ENCODE measurements at places on chromosomes 12 and 14.
A peak's percentile ranks its signal among the peaks of the same experiment; 100 is the strongest.

- no peak for DNase-seq
These were observed 251.3 kb upstream of the RPL10L start for GRCh38 chr14:46902837-46903236.

DNA sequence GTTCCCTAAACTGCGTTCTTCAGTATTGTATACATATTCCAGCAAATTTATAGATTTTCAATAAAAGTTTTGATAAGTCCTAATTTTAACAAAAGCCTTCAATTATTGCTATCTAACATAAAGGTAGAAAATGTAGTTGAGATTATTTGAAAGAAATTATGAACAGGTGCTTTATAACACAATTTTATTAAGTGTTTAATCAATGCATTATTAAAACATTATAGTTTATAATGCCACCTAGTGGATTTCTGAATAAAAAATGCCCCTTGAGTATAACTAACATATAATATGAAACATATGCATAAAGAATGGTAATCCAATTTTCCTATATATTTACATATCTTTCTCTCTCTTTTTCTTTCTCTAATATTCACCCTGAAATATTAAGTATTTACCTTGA is 515.3 kb downstream of the SLC6A15 start:
- peak; percentile 27 for DNase-seq

DNA sequence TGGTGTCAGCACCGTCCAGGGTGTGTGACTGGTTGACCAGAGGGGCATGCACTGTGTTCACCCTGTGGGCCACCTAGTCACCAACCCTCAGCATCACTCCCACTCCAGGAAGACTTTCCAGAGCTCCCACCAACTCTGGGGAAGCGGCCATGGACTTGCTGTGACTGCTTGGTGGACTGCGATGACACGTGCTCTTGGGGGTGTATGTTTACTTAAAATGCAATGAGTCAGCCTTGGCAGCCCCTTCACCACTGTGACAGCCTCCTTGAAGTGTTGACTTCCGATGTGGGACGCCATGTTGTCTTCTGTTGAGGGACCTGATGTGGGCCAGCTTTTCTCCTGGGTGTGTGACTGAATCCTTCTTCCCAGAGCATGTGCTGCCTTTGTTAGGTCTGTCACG is 151.1 kb upstream of the RTL1 start:
- no peak for DNase-seq

GRCh38 chr14:82778008-82778590 is 1244.4 kb upstream of the SEL1L start:
- no peak for DNase-seq

DNA sequence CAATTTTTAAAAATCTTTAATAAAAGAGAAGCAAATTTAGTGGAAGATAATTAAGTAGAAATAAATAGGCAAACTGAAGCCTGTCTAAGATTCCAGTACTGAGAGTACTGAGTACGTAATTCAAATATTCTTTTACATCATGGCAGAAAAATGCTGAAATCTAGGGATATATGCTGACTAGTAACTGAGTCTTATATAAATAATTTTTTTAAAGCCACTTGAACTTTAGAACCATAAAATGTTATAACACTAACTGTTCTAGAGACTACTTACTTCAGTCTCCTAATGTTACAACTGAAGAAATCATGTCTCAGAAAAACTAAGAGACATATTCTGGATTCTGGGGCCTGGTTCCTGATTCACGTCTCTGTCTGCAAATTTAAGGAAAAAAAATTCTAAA is 230.6 kb upstream of the PLEKHG7 start:
- DNase-seq: no peak

- peak; percentile 64 for DNase-seq
These were observed 29.8 kb downstream of the CALM1 start for GRCh38 chr14:90426663-90427062.

DNA sequence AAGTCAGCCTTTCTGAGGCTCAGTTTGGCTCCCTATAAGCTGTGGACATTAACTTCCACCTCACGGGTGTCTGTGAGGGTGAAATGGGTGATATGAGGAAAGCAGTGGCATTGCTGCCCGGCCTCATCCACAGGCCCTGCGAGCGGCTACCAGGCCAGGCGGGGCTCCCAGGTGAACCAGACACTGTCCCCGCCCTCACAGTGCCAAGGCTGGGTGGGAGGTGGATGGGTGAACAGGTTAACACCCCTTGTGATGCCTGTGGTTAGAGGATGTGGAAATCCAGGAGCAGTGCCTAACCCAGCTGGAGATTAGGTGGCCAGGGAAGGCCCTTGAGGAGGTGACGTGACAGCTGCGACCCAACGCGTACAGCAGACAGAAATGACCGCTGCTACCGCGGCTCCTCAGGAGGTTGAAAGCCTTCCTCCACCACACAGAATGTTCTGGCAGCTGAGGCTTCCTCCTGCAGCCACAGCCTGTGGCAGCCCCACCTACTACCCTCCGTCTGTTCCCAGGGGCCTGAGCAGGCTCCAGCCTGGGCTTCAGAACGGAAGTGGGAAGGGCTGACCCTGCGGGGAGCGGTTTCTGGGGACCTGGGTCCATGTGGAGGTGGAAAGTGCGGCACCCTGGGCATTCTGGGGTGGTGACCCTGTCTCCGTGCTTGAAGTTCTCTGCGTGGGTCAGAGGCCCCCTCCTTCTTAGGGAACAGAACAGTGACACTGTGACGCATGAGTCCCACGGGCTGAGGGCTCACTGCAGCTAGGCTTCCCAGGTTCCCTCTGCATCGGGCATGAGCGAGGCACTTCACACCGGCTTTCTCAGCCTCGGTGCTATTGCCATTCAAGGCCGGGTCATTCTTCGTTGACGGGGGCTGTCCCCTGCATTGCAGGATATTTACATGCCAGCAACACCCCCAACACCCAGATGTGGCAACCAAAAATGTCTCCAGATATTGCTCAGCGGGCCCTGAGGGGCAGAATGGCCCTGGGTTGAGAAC is 9.7 kb downstream of the MMAB start:
- no peak for DNase-seq

DNA sequence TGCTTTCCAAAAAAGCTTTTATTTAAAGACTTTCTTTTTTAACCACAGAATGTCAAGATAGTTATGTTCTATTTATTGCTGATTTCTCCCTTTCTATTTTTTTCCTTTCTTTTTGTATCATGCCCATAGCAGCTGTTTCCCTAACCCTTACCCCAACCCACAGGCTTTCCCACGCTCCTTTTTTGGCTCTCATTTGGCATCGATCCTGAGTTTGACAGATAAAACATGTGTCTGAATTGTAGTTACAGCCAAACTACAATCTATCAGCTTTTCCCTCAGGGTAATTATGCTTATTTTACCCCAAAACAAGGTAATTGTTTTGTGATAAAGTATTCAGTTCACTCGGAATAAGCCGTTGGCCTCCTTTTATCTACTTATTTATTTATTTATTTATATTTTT is 46.7 kb downstream of the PDE3A start:
- peak; percentile 2 for DNase-seq

GRCh38 chr12:29741342-29742241 is 42.1 kb downstream of the TMTC1 start:
- no peak for DNase-seq

- no peak for DNase-seq
These were observed 18.8 kb downstream of the BEGAIN start for GRCh38 chr14:100568164-100568997.

DNA sequence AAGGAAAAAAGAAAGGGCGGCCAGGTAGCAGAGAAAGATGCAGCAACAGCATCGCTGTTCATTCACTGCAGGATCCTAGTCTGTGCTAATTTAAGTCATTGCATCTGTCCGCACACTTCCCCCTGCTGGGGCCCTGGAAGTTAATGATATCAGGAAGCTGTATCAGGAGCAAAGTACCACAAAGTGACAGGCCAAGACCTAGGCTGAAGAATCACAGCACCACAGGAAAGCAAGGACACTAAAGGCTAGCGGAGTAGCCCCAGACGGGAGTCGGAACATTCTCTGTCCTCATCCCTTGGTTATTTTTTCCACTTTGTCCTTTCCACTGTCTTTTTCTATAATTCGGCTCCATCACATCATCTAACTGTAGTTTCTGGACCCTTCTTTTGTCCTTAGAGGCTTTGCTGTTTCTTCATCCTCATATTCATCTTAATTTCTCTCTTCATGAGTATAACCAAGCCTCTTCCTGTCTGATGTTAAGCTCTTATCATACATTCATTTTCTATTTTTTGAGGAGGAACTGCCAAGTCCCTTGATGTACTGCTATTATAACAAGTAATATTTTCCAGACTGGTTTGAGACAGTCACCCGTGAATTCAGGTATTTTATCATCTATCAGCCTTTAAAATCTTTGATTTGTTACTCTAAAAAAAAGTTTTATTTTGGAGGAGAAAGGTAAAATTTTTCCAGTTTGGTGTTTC is 28.3 kb downstream of the DUSP16 start:
- no peak for DNase-seq

GRCh38 chr12:97274386-97274785 is 188.2 kb upstream of the RMST start:
- DNase-seq: no peak

GRCh38 chr14:105019861-105020814 is 745 bp downstream of the CDCA4 start:
- DNase-seq: peak; percentile 19

DNA sequence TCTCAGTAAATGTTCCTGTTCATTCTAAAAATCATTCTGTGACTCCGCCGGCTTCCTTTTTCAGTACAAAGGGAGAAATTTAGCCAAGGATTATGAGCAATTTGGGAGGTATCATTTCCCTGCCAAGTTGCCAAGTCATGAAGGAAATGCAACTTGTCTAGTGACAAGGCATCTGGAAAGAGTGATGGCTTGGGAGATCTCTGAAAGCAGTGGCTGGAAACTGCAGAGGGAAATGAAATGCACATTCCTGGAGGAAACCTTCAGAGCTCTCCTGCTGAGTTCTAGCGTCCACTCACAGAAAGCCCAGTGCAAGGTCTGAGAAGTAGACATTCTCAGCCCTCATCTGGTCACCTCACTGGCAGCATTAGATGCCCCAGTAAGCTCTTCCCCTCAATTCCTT is 91.7 kb downstream of the GALC start:
- no peak for DNase-seq

DNA sequence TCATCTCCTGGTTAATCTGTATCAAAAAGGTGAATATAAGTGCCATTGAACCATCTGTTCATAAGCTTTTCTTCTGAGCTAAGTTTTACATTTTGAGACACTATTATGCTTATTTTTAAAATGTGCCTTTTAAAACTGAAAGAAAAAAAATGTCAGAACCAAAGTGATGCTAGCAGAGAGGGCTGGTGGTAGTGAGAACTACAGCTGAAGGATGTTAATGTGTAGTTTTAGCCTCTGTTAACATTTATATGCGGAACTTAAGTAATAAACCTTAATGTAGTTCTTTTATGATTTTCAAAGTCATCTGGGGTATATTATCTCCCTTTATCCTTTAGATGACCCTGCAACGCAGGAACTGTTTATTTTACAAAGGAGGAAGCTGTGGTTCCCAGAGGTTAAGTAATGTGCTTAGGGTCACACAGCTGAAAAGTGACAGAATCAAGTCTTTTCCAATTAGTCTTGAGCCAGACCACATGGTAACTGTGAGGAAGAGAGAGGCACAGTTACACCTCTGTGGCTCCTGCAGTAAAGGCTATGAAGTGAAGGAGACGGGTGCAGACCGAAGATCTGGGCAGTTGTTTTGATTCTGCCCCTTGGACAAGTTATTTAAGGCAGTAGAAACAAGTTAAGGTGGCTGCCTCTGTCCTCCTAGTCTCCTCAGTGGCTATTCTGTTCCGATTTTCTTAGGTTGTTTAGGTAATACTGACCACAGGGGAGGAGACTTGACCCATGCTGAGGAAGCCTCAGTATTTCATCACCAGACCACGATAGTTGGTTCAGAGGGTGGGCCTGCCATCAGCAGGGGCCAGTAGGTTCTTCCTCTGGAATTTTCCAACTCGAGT is 23.9 kb downstream of the GNG2 start:
- peak; percentile 66 for DNase-seq

DNA sequence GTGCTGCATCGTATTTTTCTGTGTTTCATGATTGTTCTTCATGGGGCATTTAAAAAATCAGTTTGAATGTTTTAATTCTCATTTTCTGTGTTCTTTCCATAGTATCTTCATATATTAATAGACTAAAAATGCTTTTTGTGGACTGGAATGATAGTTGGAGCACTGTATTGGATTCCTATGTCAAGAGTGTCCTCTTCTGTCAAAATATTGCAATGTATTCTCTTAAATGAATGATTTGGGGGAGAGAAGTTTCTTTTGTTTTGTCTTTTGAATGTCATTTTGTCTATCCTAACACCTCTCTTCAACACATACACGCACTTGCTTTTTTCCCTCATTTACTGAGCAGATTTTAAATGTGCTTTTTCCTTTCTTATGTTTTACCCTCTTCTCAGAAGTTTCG is 4.7 kb upstream of the EIF2S3B start:
- DNase-seq: no peak

- no peak for DNase-seq
These were observed 100.6 kb downstream of the ETV6 start for GRCh38 chr12:11749943-11750690.

DNA sequence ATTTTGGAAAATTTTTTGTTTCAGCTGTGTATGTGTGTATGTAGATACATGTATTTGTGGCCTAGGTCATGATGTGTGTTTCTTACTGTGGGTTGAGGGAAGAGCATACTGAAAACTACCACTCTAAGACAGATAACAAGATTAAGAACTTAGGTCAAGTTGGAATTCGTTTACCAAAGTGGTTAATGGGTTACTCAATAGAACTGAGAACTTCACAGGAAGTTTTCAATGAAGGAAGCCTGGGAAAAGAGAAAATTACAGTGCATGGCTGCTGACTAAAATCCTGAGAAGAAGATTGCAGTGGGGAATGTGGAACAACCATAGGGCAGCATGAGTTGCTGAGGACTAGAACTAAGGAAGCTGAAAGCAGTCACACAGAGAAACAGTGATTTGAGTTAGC is 21.4 kb upstream of the FOXG1 start:
- DNase-seq: no peak

- DNase-seq: no peak
These were observed 181.3 kb upstream of the FKBP4 start for GRCh38 chr12:2613326-2614073.

- DNase-seq: peak; percentile 96
These were observed 1.5 kb downstream of the PNMA1 start for GRCh38 chr14:73712540-73713180.

DNA sequence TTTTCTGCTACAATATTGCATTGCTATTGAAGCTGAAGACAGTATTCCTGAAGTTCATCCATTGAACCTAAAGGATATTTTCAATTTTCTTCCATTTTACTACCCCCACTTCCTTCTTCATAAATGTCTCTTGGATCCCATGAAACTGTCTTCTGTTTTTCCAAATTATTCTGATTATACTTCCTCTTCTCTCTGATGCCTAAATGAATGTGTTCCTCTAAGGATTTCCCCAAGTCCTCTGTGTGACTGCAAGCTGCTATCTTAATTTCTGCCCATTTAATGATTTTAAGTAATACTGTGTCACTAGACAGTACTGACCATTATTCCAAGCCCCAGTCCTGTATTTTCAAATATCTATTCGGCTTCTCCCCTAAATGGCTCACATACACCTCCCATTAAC is 102.9 kb downstream of the TAOK3 start:
- DNase-seq: no peak

DNA sequence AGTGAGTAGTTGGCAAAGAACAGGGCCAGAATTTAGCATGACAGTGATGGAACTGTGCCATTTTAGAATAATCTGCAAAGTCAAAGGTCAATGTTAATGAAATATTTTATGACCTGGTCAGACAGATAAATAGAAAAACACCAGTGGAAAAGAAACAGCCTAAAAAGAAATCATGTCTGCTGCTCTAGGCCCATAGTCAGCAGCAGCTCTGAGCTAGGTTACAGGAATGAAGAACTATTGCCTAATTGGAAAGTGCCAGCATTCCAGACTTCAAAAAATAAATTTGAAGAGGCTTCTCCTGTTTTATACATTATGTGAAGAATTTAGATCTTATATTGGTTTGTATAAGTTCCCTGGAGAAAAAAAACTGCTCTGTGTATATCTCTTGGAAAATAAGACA is 9.8 kb downstream of the NPC2 start:
- no peak for DNase-seq

All from NCI-H524 (cell line).